ENCODE measurements at places on chromosomes 6 and 20. TPM values are rescaled to one million over a fixed set of nuclear protein-coding genes. Genes with fewer than 3 reads are reported as not detected.

- DNase-seq: peak; percentile 65
Measured at GRCh38 chr6:72619883-72620696, 1.8 kb upstream of the KCNQ5 start.

GRCh38 chr20:61304750-61305149 lies 52.7 kb downstream of the CDH4 start:
- DNase-seq: no peak

GRCh38 chr6:30127238-30128093 lies 8.5 kb upstream of the TRIM40 start:
- peak; percentile 11 for DNase-seq

- peak; percentile 42 for DNase-seq
Measured at GRCh38 chr20:50427719-50428083, 82.5 kb upstream of the PTPN1 start.

DNA sequence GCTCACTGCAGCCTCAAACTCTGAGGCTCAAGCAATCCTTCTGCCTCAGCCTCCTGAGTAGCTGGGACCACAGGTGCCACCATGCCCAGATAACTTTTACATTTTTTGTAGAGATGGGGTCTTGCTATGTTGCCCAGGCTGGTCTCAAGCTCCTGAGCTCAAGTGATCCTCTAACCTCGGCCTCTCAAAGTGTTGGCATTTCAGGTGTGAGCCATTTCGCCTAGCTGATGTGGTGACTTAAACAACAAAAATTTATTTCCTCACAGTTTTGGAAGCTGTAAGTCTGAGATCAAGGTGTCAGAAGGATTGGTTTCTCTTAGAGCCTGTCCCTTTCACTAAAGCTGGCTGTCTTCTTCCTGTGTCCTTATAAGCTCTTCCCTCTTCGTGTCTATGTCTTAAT lies 15.0 kb upstream of the JARID2 start:
- no peak for DNase-seq

GRCh38 chr6:108848116-108848868 lies at the start of gene ARMC2:
ARMC2 (plus strand) TSS chr6:108848422; CDS start chr6:108854268, 5,846 bp downstream.
- DNase-seq: peak; percentile 92

DNA sequence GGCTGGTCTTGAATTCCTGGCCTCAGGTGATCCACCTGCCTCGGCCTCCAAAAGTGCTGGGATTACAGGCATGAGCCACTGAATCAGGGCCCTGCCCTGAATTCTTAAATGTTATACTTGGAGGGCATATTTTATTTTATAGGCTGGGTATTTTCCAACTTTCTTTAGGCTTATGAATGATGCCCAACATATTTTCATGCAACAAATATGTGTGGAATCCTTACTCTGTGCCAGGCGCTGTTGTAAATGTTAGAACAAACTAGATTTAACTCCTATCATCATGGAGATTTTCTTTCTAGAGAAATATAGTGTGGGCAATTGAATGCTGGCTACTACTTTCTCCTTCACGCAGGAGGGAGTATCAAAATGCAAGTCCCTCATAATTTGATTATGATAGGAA lies 71.2 kb downstream of the SAMD5 start:
- DNase-seq: no peak

DNA sequence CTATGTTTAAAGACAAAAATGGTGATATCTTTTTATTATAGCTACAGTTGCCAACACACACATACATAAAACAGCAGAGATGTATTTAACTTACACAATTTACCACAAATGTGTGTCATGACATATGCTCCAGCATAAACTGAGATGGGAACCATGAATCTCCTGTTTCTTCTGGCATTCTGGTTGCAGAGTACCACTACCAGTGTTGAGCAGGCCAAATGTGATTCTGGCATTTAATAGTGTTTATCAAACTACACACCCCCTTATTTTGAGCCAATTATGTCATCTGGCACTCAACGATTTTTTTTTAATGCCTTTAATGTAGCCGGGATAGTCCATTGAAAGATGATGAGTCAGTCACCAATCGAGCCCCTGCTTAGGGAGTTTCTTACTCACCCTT lies 59.0 kb upstream of the TPD52L1 start:
- no peak for DNase-seq

DNA sequence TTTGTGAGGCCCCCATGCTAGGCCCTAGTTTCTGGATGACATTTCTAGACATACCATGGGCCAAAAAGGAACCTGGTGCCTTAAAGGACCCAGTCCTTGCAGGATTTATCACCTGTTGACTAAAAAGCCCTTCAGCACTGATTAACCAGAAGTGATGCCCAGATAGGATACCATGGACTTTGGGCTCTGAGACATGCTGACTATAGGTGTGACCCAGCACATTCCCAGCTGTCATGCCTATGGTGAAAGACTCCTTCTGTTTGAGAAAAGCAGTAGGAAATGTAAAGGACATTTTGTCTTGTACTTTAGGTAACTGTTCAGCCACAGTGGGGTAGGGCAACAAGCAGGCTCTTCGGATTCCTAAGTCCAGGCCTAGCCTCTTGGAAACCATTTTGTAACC lies 724.2 kb downstream of the CD109 start:
- no peak for DNase-seq

DNA sequence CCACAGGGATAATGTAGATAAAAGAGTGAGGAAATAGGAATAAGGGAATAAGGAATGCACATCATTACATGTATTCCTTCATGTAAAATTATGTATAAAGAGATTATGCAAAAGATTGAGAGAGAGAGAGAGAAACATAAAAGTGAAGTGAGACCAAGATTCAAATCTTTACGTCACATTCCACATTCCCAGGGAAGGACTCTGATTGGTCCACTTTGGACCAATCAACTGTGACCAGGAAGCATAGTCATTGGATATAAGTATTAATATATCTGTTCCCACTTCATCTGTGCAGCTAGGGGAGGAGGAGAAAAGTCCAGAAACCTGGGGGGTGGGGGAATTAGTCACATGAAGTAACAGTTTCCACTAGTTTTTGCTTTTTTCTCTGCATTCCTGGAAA lies 66.4 kb downstream of the SLC2A10 start:
- no peak for DNase-seq

GRCh38 chr6:18693881-18694280 lies 306.7 kb downstream of the RNF144B start:
- DNase-seq: no peak

- DNase-seq: no peak
Measured at GRCh38 chr6:12333128-12333527, 43.0 kb downstream of the EDN1 start.

DNA sequence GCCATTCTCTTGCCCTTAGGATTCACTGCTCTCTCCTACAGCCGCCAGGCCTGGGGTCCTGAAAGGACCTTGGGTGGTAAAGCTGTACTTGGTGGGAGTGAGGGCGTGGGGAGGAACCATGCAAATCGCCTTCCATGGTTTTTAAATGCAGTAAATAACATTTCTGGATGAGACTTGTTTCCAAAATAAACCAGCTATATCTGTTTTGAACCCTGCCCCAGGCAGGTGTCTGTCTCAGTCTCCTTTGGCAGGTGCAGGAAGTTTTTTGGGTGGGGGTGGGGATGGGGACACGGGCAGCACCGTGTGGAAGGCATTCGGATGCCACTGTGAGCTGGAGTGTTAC lies 14.3 kb downstream of the ITPA start:
- no peak for DNase-seq

GRCh38 chr6:75188221-75188925 lies 17.5 kb downstream of the COL12A1 start:
- no peak for DNase-seq

- DNase-seq: no peak
Measured at GRCh38 chr20:5316188-5317158, at the start of gene PROKR2. PROKR2 (minus strand) TSS chr20:5316954; CDS start chr20:5314369, 2,585 bp downstream.

DNA sequence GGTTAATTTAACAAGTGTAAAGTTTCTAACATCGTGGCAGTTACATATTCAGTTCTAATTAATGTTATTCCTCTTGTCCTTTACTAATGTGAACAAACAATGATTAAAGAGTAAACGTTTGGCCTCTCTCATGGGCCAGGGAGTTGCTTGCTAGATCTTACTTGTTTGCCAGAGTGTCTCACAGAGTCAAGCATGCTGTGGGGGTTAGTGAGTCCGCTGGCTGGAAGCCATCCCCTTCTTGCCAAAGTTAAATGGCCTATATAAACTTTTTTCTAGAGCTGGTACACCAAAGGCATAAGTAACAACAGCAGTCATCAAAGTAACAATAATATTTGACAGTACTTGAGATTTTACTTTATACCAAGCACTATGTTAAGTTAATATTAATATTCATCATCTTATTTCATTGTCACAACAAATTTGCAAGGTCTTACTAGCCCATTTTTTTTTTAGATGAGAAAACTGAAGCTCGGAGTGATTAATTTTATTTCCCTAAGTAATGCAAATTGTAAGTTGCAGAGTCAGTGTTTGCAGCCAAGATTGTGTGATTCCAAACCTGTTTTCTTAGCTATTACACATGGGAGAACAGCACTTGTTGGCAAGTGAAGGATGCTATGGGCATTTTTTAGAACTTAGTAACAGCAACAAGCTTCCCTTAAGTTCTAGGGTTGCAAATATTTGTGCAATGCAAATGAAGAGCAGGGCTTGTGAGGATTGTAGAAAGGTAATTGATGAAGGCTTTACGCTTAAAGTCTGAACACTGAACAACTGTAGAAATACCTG lies 224.5 kb downstream of the RFPL4B start:
- peak; percentile 37 for DNase-seq

DNA sequence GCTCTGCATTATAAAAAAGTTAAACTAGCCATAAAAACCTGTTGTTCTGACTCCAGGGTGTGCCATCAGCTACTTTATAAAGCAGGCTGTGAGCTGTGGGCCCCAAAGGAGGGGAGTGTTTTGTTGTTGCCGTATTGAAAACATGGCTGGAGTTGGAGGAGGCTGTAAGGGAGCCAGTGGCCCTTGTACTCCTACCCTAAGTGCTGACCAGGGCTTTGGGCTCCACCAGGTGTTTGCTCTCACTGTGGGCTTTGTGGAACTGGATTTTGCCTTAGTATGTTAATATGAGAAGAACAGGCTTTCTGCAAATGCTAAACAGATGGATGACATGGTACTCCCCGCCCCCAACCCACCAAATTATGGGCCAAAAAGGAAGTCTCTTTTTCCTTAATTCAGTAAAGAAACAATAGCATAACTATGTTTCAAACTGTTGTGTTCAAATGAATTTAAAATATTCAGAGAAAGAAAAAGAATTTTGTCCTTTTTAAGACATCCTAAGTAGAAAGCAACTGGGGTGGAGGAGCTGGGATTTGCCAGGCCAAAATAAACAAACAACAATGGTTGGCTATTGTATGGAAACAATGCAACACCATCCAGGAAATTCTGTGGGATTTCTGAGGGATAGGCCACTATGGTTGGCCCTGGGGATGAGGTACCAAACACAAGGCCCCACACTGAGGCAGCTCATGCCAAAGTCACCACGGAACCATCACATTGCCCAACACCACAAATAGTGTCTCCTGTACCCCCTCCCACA lies 63.3 kb downstream of the PLCG1 start:
- no peak for DNase-seq

DNA sequence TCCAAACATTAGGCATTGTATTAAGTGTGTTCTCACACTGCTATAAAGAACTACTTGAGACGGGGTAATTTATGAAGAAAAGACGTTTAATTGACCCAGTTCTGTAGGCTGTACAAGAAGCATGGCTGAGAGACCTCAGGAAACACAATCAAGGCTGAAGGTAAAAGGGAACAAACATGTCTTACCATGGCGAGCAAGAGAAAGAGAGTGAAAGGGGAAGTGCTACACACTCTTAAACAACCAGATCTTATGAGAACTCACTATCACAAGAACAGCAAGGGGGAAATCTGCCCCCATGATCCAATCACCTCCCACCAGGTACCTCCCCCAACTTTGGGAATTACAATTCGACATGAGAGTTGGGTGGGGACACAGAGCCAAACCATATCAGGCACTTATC lies 86.6 kb upstream of the TOP1 start:
- DNase-seq: no peak

- no peak for DNase-seq
Measured at GRCh38 chr6:28587746-28588075, 62.0 kb downstream of the GPX5 start.

DNA sequence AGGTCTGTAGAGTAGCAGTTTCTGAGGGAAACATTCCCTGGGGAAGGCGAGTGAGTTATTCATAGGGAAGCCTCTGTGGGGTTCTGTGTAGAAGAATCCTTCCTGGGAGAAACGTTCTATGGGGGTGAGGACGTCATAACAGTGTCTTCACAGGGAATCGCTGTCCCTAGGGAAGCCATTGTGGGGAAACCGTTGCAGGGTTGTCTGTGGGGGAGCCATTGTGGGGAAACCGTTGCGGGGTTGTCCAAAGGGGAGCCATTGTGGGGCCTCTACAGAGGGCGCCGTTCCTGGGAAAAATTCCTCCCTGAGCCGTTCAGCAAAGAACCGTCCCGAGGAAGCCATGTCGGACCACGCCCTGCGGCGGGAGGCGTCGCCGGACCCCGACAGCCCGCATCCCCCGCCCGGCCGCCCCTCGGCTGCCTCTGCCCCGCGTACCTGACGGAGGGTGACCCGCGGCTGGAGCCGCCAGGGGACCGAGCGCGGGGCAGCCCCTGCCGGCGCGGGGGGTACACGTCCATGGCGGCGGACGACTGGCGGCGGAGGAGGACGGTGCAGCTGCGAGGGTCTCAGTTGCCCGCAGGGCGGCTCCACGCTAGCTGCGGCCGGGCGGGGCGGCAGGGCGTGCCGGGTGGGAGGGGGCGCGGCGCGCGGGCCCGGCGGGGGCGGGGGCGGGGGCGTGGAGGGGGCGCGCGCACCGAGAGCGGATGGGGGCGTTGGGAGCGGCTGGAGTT lies at the start of gene DNAAF9:
Gene DNAAF9, minus strand, starts transcription at position 630 of the 731 bp plus-strand sequence. Its CDS starts 112 bp downstream, at position 518.
- DNase-seq: peak; percentile 57

- DNase-seq: no peak
Measured at GRCh38 chr6:21001736-21002135, 467.5 kb downstream of the CDKAL1 start.

- no peak for DNase-seq
Measured at GRCh38 chr6:151702851-151703658, 104.4 kb upstream of the ESR1 start.

- peak; percentile 79 for DNase-seq
Measured at GRCh38 chr6:12957321-12958051, 240.9 kb downstream of the PHACTR1 start.

DNA sequence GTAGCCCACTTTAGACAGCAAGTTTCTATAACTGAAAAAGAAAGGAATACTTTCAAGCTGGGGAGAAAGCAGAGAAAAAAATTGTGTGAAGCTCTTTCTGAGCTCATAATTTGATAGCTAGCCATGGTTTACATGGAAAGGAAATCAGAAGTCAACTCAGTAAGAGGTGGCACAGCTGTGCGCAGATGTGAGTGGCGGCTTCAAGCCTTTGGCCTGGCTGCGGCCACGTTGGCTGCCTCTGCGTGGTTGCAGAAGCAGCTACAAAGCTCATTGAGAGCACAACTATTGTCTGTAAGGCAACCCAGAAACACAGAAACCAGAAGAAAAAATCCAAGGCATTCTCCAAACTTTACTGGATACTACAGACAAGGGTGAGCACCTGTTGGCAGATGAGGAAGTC lies 136.9 kb downstream of the SASH1 start:
- no peak for DNase-seq

- no peak for DNase-seq
Measured at GRCh38 chr20:49283703-49284625, 6.1 kb upstream of the ZNFX1 start.

RBM12 gene
- 14.8 TPM for total RNA-seq

ZNF334 gene
- 11.2 TPM for total RNA-seq

ADTRP gene
- not detected for total RNA-seq

FKBP1A gene
- 57.7 TPM for total RNA-seq

SPATA25 gene
- total RNA-seq: 1.3 TPM

LKAAEAR1 gene
- 3.9 TPM for total RNA-seq

CALHM4 gene
- not detected for total RNA-seq

OPRM1 gene
- 3.1 TPM for total RNA-seq

ACTL10 gene
- total RNA-seq: 4.9 TPM

GLO1 gene
- 22.7 TPM for total RNA-seq

Measured in body of pancreas (tissue), 4 donors.